ENCODE measurements at places on chromosomes 11 and 22.
A peak's percentile ranks its signal among the peaks of the same experiment; 100 is the strongest.

DNA sequence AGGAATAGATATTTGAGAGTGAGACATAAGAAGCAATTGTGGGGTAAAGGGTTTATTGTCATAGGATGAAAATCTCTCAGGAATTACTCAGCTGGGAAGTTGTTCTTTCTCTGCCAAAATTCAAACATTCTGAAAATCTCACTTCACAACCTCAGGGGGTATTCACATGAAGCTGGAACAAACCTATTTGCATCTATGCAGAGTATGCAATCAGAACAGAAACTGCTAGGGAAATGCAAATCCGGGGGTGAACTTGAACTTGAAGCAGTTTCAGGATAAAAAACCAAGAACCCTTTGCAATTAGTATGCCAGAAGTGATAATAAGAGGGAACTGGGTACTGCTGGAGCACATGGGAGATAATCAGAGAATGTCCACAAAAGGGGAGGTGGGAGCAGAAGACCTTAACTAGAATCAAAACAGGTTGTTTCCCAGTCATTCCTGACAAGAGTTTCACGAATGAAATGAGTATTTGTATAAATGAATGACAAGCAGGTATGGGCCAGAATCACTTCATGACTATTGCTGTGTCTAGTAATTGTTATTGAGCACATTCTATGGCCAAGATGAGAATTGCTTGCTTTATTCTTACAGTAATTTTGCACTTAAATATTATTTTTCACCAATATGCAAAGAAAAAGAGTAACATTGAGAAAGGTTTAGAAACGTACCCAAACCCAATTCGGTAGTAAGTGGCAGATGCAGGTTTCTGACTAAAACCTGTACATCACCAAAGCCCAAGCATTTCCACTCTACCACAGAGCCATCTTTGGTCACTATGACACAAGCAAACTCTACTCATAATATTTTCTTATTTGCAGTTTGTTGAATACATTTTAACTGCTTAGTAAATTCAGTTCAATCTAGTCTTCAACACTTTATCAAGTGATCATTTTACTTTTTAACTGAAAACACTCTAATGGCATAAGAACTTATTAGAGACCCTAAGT is 61.8 kb upstream of the UBASH3B start:
- peaks cover 13% of the 10 kb centered on the region for H3K27me3 ChIP-seq
- no peak overlapping the region for H3K27ac ChIP-seq
- no peaks in the 10 kb centered on the region for H3K36me3 ChIP-seq
- DNase-seq: no peak

- H3K4me1 ChIP-seq: 0 out of 2 replicates have a peak, but pooled peaks cover 3% of the 10 kb centered on the region
- H3K36me3 ChIP-seq: no peaks in the 10 kb centered on the region
- DNase-seq: no peak
- H3K27ac ChIP-seq: no peak overlapping the region
These were observed 33.3 kb downstream of the APOL6 start for GRCh38 chr22:35681454-35682052.

DNA sequence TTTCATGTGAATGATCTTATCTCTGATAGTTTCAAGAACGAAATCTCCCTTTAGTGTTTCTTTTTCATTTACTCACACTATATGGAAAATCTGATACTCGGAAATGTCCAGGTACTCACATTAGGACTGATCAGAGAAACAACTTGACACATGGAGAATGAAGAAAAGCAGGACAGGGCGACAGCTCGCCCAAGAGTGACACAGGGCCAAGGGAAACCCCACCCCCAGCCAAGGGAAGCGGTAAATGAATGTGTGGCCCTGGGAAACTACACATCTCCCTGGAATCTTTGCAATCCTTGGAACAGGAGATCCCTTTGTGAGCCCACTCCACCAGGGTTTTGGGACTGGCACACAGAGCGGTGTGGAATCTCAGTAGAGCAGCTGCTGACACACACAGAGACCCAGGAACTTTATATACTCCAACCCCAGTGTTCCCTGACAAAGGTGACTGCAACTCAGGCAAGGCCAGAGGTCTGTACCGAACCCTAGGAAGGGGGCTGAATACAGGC is 303.7 kb upstream of the ARHGAP42 start:
- no peak overlapping the region for H3K4me3 ChIP-seq
- no peak overlapping the region for H3K27ac ChIP-seq
- H3K4me1 ChIP-seq: no peaks in the 10 kb centered on the region
- no peaks in the 10 kb centered on the region for H3K27me3 ChIP-seq
- no peak for DNase-seq

DNA sequence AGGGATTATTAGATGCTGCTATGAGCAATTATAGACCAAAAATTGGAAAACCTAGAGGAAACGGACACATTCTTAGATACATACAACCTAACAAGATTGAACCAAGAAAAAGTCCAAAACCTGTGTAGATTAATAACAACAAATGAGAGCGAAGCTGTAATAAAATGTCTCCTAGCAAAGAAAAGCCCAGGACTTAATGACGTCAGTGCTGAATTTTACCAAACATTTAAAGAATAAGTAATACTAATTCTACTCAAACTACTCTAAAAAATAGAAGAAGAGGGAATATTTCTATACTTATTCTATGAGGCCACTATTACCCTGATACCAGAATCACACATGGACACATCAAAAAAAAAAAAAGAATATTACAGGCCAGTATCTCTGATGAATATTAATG is 309.5 kb upstream of the ANO5 start:
- DNase-seq: no peak
- H3K4me1 ChIP-seq: no peaks in the 10 kb centered on the region
- H3K36me3 ChIP-seq: no peaks in the 10 kb centered on the region
- H3K27me3 ChIP-seq: no peaks in the 10 kb centered on the region

DNA sequence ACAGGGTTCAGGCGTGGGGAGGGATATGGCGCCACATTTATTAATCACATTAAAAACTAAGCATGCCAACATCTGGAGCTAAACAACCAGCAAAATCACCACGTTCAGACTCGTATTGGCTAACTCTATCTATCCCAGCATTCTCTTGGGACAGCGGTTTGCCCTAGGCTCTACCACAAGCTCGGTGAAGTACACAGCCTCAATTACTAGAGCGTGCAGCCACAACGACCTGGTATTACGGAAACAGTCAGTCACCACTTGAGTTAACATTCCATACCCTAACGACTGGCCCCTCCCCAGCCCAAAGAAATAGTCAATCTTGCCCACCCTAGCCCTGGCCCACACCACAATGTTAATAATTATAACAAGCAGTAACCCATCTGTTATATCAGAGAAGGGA is 32.1 kb downstream of the APOL5 start:
- H3K27ac ChIP-seq: no peak overlapping the region
- H3K27me3 ChIP-seq: no peaks in the 10 kb centered on the region
- DNase-seq: no peak
- H3K4me3 ChIP-seq: no peak overlapping the region
- H3K36me3 ChIP-seq: peaks cover 6% of the 10 kb centered on the region

DNA sequence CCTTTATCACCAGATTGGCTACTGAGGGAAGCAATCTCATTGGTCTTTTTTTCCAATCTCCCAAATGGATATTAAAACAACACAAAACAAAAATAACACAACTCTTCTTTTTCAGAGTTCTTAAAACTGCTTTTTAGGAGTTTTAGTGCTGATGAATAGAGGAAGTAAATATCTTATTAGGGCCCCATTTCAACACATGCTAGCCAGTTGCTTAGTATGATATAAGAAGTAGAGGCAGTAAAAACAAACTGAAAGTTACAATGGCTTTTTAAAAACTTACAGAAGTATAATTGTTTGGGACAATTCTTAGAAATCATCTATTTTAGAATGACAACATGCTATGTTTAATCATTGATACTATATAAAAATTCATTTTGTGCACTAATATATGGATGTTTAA is 3.4 kb downstream of the C11orf71 start:
- no peak overlapping the region for H3K27ac ChIP-seq
- DNase-seq: no peak
- H3K27me3 ChIP-seq: peaks cover 3% of the 10 kb centered on the region
- H3K4me3 ChIP-seq: no peak overlapping the region
- H3K4me1 ChIP-seq: peaks cover 17% of the 10 kb centered on the region

GRCh38 chr22:27542602-27543001 is 259.0 kb downstream of the MN1 start:
- no peaks in the 10 kb centered on the region for H3K27me3 ChIP-seq
- H3K4me3 ChIP-seq: no peak overlapping the region

GRCh38 chr22:38040953-38041759 is 16.0 kb upstream of the PICK1 start:
- H3K36me3 ChIP-seq: no peaks in the 10 kb centered on the region
- no peak overlapping the region for H3K4me3 ChIP-seq

- peak overlapping the region; percentile 95 for H3K27ac ChIP-seq
- peak overlapping the region; percentile 77 for H3K4me3 ChIP-seq
- no peaks in the 10 kb centered on the region for H3K27me3 ChIP-seq
- peaks cover 4% of the 10 kb centered on the region for H3K4me1 ChIP-seq
- peaks cover 5% of the 10 kb centered on the region for H3K36me3 ChIP-seq
These were observed 1.4 kb upstream of the DPP3 start for GRCh38 chr11:66478729-66479393.

DNA sequence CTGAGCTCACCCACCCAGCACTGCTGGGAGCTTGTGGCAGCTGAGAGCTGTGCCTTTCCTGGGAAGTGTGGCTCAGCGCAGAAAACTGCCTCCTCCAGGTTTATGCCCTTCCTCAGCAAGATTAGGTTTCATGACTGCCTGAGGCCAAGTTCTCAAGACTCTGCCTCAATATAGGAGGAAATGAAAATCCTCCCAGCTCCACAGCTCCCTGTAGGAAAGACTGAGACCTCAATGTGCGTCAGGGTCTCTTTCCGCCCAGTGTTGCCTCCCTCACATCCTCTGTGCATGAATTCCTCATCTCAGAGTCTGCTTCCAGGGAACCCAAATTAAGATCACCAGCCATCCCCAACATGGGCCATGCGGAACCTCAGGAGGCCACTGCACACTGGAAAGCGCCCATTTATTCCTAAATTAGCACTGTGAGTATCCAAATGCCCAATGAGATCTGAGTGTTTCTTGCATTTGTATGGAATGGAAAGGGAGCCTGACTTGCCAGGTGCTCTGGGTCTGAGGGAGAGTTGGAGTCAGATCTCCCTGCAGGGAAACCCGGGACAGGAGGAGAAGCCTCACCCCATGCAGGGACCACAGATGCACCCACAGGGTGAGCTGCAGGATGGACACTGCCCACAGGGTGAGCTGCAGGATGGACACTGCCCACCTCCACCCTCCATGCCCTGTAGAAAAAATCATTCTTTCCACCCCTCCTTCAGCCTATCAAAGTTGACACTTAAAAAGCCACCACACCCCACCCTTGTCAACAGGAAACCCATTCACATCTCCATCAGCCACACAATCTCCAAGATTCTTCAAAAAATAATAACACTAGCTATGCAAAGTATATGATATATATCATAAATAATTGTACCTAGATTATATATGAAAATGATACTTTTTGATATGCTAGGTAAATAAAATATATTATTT is 97.4 kb upstream of the IGLL5 start:
- no peak overlapping the region for H3K4me3 ChIP-seq
- no peak for DNase-seq
- H3K27ac ChIP-seq: no peak overlapping the region
- no peaks in the 10 kb centered on the region for H3K27me3 ChIP-seq
- H3K36me3 ChIP-seq: no peaks in the 10 kb centered on the region
- no peaks in the 10 kb centered on the region for H3K4me1 ChIP-seq

- no peaks in the 10 kb centered on the region for H3K4me1 ChIP-seq
- H3K36me3 ChIP-seq: no peaks in the 10 kb centered on the region
- no peak overlapping the region for H3K4me3 ChIP-seq
- DNase-seq: no peak
- no peaks in the 10 kb centered on the region for H3K27me3 ChIP-seq
- no peak overlapping the region for H3K27ac ChIP-seq
These were observed 1166.6 kb downstream of the TBC1D22A start for GRCh38 chr22:47929073-47929472.

GRCh38 chr11:12214751-12215150 is 104.4 kb downstream of the MICAL2 start:
- no peak for DNase-seq
- H3K4me1 ChIP-seq: no peaks in the 10 kb centered on the region
- H3K27me3 ChIP-seq: no peaks in the 10 kb centered on the region
- no peak overlapping the region for H3K4me3 ChIP-seq
- no peak overlapping the region for H3K27ac ChIP-seq
- peaks cover 5% of the 10 kb centered on the region for H3K36me3 ChIP-seq

DNA sequence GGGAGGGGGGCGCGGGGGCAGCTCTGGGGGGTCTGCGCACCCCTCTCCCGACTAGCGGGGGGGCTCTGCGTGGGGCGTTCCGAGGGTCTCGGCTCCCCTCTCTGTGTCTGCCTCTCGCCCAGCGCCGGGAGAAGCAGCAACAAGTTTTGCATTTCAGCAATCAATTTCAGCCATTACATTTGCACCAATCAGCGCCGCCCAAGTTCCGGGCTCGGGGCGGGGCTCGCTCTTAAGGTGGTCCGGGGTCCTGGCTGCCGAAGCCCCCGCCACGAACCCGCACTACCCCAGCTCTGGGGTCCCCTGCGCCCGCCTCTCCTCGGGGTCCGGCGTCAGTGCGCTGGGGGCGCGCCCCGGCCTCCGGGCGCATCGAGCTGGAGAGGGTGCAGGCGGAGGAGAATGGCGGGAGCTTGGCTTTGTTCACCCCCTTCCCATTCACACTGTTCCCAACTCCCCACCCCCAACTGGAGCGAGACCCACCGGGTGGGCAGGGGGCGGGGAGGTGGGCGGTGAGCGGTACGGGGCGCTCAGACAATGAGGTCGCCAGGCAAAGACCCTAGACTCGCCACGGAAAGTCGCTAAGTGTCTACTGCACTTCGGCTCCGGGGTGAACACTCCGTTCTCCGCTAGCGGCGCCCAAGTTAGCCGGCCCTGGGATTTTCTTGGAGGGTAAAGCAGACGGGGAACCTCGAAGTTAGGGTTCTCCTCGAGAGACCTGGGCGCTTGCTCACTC is at the start of gene MN1:
TSS of gene MN1 (minus strand) at position 141 of the 730 bp plus-strand sequence. CDS start 1,213 bp downstream, outside the sequence.
- H3K4me3 ChIP-seq: peak within 1 kb of the TSS; percentile 53
- no peak for DNase-seq
- no peak within 1 kb of the TSS for H3K27ac ChIP-seq
- 0 out of 2 replicates have a peak, but pooled peaks cover 4% of the 10 kb centered on the region for H3K4me1 ChIP-seq

- peaks cover 8% of the 10 kb centered on the region for H3K4me1 ChIP-seq
- no peak for DNase-seq
- no peaks in the 10 kb centered on the region for H3K36me3 ChIP-seq
- no peaks in the 10 kb centered on the region for H3K27me3 ChIP-seq
These were observed 186.9 kb downstream of the EFCAB6 start for GRCh38 chr22:43625242-43625641.

DNA sequence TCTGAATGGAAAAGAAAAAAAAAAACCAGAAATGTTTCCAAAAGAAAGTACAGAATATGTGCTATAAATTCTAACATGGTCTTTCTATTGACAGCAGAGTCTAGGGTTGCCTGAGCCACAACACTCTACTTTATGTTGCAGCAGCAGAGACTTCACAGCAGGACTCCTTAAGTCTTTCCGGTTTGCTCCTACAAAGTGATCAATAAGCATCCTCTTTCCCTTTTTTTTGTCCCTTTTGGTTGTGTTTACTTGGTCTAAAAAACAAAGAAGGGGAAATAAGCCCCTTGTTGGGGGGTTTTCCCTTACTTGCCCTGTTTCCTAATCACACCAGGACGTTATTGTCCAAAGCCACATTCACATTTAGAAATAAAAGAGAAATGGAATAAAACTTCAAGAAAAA is 163.1 kb upstream of the MPPED2 start:
- DNase-seq: no peak
- no peak overlapping the region for H3K4me3 ChIP-seq
- H3K27me3 ChIP-seq: no peaks in the 10 kb centered on the region
- H3K27ac ChIP-seq: no peak overlapping the region
- H3K36me3 ChIP-seq: no peaks in the 10 kb centered on the region
- H3K4me1 ChIP-seq: no peaks in the 10 kb centered on the region

All from Panc1 (cell line).